ENCODE measurements at places on chromosomes 12 and 14. TPM values are rescaled to one million over a fixed set of nuclear protein-coding genes. Genes with fewer than 3 reads are reported as not detected.

DNA sequence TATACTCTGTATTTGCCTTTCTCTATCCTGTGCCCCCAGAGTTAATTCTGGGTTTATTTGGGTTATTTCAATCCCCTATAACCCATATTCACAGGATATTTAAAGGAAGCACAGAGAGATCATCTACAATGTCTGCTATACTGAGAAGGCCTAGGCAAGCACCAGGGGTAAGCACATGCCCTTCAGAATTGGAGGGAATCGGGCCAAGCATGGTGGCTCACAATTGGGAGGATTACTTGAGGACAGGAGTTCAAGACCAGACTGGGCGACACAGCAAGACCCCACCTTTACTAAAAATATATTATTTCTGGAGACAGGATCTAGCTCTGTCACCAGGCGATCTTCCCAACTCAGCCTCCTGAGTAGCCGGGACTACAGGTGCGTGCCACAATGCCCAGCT, 11.3 kb downstream of the FOXN3 start:
- H3K4me3 ChIP-seq = no peak overlapping the region
- H3K27me3 ChIP-seq = no peaks in the 10 kb centered on the region
- H3K4me1 ChIP-seq = no peaks in the 10 kb centered on the region

- no peak overlapping the region for H3K4me3 ChIP-seq
- H3K27ac ChIP-seq = no peak overlapping the region
- H3K4me1 ChIP-seq = peaks cover 3% of the 10 kb centered on the region
These were observed 341.0 kb upstream of the TMEM132C start for GRCh38 chr12:127925971-127926370.

DNA sequence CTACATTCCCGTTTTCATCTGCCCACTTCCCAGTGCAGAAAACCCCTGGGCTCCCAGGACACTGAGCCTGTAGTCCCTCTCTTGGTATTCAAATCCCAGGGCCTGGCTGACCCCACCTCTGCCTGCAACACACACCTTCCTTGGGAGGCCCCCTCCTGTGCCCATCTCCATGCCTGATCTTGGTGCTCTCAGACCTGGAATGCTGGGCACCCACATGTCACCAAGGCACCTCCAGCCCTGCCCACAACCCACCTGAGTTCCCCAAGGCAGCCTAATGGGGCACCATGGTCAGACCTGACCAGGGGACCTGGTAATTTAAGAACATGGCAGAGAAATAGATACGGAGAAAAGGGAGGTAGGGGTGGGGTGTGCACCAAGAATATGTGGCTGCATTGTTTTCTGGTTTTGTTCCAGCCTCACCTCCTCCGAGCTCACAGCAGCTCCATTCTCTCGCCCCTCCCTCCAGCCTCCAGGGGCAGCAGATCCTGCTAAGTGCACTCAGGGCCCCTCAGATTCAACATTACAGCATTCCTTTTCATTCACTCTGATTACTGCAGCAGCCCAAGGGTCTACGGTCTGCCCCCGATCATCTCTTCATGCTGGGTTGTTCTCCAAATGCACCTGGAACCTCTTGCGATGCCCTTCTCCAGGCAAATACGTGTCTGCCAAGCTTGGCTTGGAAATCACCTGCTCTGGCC, 9.2 kb upstream of the HSP90AA1 start:
- DNase-seq = peak; percentile 43
- H3K4me1 ChIP-seq = peaks cover 6% of the 10 kb centered on the region
- H3K27ac ChIP-seq = no peak overlapping the region
- H3K4me3 ChIP-seq = no peak overlapping the region
- no peaks in the 10 kb centered on the region for H3K36me3 ChIP-seq

GRCh38 chr14:69038455-69039287, 59.6 kb upstream of the ACTN1 start:
- H3K27ac ChIP-seq = peak overlapping the region; percentile 48
- H3K4me3 ChIP-seq = no peak overlapping the region
- no peaks in the 10 kb centered on the region for H3K27me3 ChIP-seq
- peaks cover 7% of the 10 kb centered on the region for H3K4me1 ChIP-seq
- DNase-seq = peak; percentile 67

The C1S gene
- total RNA-seq = 291 TPM
